NCI-H1417 (cell line): ENCODE measurements at places on chromosomes 1 and 21.

DNA sequence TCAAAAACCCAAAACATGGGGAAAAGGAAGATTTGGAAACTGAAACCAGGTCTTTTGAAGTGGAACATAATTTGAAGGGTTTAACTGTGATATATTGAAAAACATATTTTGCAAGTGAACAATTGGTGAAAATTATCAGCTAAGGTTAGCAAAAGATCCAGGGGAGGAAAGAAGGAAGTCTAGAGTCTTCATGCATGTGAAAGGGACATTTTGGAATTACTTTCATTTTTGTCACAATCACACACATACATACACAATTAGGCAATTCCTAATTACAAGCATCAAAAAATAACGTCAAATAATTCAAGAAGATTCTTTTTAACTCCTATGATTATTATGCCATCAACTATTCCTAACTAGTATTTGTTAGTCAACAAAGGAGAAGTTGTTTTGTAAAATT, 64.7 kb upstream of the NFIA start:
- DNase-seq: no peak

- no peak for DNase-seq
These were observed 261.5 kb downstream of the GPATCH2 start for GRCh38 chr1:217369271-217369981.

GRCh38 chr1:89037186-89037585, 14.5 kb upstream of the GBP3 start:
- no peak for DNase-seq

DNA sequence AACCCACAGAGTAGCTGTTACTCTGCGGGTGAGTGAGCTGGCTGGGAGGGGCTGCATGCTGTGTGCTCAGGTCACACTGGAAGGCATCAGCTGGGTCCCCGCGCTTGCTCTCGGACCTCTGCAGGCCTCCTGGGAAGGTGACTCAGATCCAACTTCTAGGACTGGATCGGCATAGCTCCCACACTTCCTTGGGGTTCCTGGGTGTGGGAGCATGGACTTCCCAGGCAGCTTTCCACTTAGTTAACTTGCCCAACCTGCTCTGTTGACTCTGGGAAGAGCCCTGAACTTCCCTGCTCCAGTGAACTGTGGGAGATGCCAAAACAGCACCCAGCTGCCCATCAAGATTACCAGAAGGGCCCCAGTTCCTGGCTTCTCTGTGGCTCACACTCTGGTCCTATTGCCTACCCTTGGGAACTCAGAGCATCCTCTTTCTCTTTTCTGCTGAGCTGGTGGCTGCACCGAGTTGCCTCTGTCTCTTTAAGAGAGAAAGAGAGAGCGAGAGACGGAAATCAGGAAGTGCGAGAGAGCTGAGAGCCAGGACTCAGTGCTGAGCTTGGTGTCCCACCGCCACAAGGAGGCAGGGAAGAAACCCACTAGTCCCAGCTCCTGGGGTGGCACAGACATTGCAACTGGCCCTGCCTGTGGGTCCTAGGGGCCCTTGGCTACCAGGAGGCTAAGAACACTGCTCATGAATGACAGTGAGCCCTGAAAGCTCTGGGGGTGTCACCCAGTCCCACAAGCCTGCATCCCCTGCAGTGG, at the start of gene IKBKE:
Gene IKBKE (plus strand): TSS at position 544 of the 759 bp plus-strand sequence. CDS start 2,752 bp downstream, outside the sequence.
- no peak for DNase-seq

- no peak for DNase-seq
These were observed 24.2 kb downstream of the POFUT2 start for GRCh38 chr21:45263534-45263933.

- DNase-seq: peak; percentile 9
These were observed 26.8 kb downstream of the TMEM201 start for GRCh38 chr1:9615316-9616063.

DNA sequence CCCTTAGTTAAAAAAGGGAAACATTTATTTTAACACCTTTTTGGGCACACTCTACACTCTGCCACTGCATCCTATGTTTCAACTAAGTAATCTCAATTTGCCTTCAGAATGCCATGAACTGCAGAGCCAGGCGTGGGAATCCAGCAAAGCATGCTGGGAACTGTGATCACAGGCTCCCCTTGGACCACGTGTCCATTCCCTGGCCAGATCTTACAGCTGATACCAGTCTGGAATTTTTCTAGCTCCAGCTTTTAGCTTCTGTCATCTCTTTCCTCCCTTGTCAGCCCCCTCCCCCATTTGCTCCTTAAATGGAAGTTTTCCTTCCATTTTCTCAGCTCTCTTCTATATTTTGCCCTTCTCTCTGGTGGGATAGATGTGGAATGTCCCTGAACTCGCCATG, 29.4 kb downstream of the RCSD1 start:
- no peak for DNase-seq
